Activated CD4-positive, alpha-beta memory T cell treated with anti-CD3 and anti-CD28 coated beads for 36 hours (primary cell): ENCODE measurements at places on chromosomes 4 and X. TPM values are rescaled to one million over a fixed set of nuclear protein-coding genes. Genes with fewer than 3 reads are reported as not detected.

ATP1B4 gene
- total RNA-seq: not detected

ANK2 gene
- 1.2 TPM for total RNA-seq

DNA sequence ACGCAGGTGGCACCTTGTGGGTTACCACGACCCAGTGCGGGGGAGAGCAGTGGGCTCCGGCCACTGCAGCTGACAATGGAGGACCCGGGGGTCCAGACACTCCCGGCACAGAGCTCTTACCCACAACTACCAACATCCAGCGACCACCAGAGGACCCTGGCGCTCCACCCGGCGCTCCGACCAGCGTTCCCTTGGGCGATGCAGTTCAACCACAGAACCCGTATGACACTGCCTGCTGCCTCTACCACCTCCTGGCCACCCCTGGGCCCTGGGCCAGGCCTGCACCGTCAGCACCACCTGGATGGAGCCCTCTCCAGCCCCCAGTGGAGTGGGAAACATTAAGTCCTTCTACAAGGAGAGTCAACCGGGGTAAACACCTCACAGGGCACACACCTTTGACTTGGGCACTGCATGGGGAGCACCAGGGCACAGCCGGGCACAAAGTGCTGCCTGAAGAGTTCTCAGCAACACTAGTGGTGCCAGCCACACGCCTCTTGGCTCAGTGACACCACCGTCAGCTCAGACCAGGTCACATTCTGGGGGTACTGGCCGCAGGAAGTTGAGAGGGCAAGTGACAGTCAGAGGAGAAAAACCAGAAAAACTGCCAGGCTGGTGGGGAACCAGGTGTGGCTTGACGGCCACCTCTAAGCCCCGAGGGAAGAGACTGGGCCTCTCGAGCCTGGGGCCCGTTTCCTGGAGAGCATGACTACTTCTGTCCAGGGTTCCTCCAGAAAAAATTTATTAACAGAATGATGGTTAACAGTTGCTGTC, 2.6 kb downstream of the CTBP1 start:
- H3K4me1 ChIP-seq: peaks cover 57% of the 10 kb centered on the region
- peak overlapping the region; percentile 92 for H3K27ac ChIP-seq
- peaks cover 17% of the 10 kb centered on the region for H3K36me3 ChIP-seq
- DNase-seq: peak; percentile 40
- H3K4me3 ChIP-seq: peak overlapping the region; percentile 87
- H3K27me3 ChIP-seq: no peaks in the 10 kb centered on the region

GRCh38 chr4:38468339-38468866, 195.6 kb upstream of the KLF3 start:
- H3K36me3 ChIP-seq: peaks cover 10% of the 10 kb centered on the region
- peaks cover 11% of the 10 kb centered on the region for H3K4me1 ChIP-seq
- H3K4me3 ChIP-seq: no peak overlapping the region
- no peaks in the 10 kb centered on the region for H3K27me3 ChIP-seq

DNA sequence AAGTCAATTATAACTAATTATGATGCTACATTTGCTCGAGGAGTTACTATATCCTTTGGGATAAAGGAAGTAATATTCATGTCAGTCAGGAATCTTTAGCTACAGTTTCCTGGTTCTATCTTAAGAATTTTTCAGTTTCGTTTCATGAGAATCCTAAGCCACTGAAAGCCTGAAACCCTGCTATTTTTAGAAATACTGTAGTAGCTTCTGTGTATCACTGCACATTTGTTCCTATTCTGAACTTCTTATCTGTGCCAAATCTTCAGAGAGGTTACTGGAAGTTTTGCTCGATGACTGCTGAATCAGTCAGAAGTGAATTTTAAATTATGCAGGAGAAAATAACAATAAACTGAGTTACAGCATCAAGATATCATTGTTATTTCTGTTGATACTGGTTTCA, 249.2 kb downstream of the TENM3 start:
- peaks cover 5% of the 10 kb centered on the region for H3K4me1 ChIP-seq
- H3K27ac ChIP-seq: no peak overlapping the region
- no peak for DNase-seq
- H3K4me3 ChIP-seq: no peak overlapping the region
- H3K27me3 ChIP-seq: peaks cover 3% of the 10 kb centered on the region
- H3K36me3 ChIP-seq: no peaks in the 10 kb centered on the region
